ENCODE measurements at places on chromosomes 4 and X. TPM values are rescaled to one million over a fixed set of nuclear protein-coding genes. Genes with fewer than 3 reads are reported as not detected.
A peak's percentile ranks its signal among the peaks of the same experiment; 100 is the strongest.

EREG gene
- total RNA-seq, result 0.44 TPM

- DNase-seq, result no peak
Measured at GRCh38 chr4:6625256-6625655, 15.2 kb upstream of the MRFAP1 start.

LARP1B gene
- total RNA-seq, result 24.9 TPM

DNA sequence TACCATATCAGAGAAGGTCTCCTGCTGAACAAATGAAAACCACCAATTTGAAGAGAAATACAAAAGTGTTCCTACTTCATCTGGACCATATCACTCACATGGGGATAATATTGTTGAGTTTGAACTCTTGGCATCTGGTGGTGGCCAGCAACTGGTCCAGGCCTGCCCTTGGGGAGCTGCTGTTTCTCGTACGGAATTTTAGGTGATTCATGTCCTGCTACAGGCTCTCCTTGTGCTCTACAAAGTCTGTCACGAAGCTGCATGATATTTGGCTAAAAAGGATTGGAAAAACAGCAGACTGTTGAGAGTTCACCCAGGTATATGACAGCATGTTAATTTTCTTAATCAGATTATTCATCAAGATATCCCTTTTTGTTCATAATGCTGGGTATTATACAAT is 42.2 kb downstream of the SEC31A start:
- DNase-seq, result no peak

GRCh38 chr4:183335369-183335940 is 13.2 kb upstream of the CLDN24 start:
- peak; percentile 5 for DNase-seq

GPR119 gene
- total RNA-seq, result not detected

LRCH2 gene
- total RNA-seq, result 2.4 TPM

DNA sequence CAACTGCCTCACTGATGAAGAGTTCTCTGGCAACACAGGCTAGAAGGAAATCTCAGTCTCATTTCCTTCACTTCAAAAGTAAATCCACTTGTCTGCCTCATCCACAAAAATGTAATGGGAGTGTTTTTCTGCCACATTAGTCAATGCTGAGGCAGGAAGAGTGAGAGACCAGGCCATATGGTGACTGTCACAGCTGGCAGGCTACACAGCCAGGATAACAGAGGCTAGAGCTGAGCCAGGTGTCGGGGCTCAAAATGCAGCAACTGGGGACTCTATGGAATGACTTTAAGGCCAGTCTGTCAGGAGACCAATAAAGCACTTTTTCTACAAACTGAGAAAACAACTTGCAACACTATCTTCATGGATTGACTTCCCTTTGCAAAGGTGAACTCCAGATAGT is 204.2 kb downstream of the GPC3 start:
- no peak for DNase-seq

DNA sequence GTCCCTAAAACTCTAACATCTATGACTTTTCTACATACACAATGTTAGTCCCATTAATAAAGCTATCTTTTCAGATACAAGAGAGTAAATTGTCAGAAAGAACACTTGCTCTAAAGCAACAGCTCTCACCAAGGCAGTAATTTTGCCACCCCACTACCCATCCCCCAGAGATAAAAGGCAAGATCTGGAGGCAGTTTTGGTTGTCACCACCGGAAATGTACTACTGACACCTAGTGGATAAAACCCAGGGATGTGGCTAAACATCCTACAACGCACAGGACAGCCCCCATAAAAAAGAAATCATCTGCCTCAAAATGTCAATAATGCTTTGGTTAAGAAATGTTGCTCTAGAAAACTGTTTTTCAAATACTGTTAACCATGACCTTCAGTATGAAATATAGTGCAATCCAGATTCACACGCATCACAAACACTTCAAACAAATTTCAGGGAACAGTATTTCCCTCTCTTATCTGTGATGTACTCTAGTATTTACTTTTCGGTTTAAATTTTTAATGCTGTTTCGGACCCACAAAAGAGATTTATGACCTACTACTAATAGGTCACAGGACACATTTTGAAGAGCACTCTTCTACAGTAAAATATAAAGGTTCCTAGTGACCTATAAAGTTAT is 5.1 kb downstream of the FBXL5 start:
- no peak for DNase-seq

MAGEB17 gene
- total RNA-seq, result not detected

DNA sequence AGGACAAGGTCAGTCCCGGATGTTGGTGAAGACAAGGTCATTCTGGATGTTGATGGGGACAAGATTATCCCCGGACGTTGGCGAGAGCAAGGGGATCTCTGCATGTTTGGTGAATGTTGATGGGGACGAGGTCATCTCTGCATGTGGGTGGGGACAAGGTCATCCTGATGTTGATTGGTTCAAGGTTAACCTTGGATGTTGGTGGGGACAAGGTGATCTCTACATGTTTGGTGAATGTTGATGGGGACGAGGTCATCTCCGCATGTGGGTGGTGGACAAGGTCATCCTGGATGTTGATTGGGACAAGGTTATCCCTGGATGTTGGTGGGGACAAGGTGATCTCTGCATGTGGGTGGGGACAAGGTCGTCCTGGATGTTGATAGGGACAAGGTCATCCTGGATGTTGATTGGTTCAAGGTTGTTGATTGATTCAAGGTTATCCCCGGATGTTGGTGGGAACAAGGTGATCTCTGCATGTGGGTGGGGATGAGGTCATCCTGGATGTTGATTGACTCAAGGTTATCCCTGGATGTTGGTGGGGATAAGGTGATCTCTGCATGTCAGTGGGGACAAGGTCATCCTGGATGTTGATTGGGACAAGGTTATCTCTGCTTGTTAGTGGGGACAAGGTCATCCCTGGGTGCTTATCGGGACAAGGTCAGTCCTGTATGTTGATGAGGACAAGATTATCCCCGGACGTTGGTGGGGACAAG is 28.8 kb upstream of the PLCXD1 start:
- no peak for DNase-seq

DNA sequence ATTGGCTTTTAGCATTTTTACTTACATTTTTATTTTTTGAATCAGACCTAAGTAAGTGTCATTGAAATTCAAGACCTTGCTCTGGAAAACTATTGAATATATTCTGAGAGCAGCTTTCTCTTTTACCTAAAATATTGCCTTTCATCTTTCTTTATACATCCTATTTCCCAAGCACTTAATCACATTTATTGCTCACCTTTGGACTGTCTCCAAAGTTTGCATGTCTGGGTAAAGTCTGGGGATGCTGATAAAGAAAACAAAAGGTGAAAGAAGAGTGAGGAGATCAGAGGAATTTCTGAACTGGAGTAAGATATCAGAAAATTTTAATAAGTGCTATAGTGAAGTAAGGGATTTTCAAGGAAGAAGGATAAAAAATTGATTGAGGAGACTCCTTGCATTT is 308.5 kb upstream of the AADAT start:
- DNase-seq, result no peak

DNA sequence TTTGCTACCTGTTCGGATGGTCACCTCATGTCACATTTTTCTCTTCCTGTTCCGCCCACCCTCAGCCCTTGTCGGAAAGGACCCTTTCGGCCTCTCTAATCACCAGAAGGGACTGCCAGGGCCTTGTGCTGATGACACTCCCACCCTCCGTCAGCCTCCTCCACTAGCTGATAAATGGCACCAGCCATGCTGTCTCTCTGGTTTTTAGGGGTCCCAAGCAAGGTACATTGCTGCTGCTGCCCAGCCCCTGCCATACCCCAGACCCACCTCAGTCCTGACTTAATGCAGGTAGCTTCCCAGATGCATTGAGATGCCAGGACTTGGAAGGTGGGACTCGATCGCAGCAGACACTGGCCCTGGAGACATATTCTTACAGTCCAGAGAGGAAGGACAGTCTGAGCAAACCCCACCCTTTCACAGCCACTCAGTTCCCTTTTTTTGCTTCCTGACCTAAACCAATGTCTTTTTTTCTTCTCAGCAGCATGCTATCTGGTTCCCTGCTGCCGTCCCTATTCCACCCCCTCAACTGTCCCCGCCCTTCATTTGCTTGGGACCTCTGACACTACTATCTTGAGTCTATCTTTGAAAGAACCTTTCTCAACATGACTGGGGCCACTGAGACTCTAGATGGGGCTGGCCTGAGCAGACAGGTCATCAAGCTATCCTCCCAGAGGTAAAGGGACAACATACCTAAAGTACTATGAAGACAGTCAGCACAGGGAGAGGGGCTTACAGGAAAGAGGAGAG is at the start of gene BTK:
TSS of gene BTK (minus strand) at position 397 of the 747 bp plus-strand sequence. CDS start 10,907 bp downstream, outside the sequence.
- DNase-seq, result no peak

BMX gene
- 1.4 TPM for total RNA-seq

CD38 gene
- 8.9 TPM for total RNA-seq

- no peak for DNase-seq
Measured at GRCh38 chrX:118250445-118250844, 95.5 kb upstream of the WDR44 start.

DNA sequence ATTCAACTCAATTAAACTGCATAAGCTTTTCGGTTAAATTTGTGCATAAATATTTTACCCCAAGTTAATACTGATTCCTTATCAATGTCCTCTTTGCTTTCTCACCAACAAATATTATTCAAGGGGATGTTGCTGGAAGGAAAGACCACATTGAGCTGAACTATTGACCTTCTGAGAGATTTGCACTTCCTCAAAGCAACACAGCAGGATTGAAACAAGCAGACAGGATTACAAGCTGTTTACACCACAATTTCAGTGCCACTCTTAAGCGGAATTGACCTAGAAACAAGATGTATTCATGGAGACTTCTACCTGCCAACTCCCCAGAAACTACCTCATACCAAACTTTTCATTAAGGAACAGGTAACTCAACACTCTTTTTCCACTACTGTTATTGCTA is 96.5 kb upstream of the DUSP21 start:
- no peak for DNase-seq

Data from kidney (tissue), 22 donors.